ENCODE measurements at places on chromosomes 5 and 9.

DNA sequence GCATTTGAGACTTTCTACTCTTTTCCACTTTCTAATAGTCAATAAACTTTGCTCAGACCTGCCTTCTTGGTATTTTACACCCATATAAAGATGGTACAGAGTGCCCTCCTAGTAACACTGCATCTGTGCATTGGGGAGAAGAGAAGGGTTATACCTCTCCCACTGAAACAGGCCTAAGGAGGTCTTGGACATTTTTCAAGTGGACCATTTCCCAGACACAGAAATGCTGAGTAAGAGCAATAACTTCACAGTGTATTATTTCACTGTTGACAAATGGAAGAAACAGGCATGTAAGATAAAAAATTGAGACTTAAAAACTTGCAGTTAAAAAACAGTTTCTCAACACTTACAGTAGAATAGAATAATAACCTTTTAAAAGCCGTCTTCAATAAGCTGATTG, 1224.0 kb upstream of the CDH18 start:
- DNase-seq = no peak

GRCh38 chr9:106333481-106333880, 529.5 kb upstream of the ZNF462 start:
- no peak for DNase-seq

DNA sequence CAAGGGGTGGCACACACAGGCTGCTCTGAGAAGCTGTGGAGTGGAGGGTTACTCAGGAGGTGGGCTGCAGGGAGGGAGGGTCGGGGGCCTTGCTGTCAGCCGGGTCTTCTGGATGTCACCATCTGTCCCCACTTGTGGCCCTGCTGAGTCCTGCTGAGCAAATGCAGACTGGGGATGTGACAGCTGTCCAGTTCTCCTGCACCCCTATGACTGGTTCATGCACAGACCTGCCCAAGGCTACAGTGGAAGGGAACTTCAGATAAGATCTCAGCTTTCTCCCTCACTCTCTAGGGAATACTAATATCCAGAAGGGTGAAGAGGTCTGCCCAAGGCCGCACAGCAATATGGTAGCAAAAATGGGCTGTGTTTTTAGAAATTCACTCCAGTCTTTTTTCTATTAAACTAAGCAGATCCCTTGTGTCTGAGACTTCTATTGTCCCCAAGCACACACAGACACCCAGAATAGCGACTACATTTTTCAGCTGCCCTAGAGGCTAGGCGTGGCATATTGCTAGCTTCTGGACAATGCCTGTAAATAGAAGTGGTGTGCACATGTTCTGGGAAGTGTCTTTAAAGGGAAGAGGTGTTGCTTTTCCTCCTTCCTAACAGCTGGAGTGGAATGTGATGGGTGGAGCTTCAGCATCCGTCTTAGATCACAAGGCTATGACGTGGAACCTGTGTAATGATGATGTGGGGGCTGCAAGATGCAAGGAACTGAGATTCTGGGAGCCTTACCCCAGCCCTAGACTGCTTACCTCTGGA, 51.1 kb upstream of the TBC1D2 start:
- DNase-seq = no peak

DNA sequence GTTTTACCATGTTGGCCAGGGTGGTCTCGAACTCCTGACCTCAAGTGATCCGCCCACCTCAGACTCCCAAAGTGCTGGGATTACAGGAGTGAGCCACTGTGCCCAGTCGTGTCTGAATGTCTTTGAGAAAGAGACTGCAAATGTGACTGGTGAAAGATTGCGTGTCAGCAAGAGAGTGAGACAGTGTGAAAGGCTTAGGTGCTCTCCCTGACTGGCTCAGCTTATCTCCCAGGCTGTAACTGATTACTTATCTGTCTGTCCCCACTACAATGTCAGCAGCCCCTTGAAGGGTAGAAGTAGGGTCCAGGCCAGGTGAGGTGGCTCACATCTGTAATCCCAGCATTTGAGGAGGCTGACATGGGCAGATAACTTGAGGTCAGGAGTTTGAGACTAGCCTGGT, 3.4 kb upstream of the FGFR4 start:
- DNase-seq = no peak

GRCh38 chr5:97115932-97116331, 26.5 kb downstream of the LIX1 start:
- no peak for DNase-seq

DNA sequence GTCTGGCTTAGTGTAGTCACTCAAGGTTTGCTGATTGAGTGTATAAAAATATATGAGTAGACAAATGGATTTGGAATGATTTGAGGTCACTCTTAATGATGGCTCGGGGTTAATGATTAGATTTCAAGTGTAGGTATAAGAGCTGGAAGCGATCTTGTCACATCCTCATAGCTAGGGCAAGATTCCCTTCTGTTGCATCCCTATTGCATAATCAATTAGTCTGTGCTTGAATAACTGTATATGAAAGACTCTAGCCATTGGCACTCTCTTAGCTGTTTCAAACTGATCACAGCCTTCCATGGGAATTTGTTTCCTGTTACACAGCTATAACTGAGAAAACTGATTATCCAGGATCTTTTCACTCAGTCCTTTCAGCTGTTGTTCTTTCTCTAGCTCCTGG, 811.6 kb downstream of the TLE4 start:
- no peak for DNase-seq

GRCh38 chr9:28853477-28853876, 1280.2 kb upstream of the C9orf72 start:
- no peak for DNase-seq

DNA sequence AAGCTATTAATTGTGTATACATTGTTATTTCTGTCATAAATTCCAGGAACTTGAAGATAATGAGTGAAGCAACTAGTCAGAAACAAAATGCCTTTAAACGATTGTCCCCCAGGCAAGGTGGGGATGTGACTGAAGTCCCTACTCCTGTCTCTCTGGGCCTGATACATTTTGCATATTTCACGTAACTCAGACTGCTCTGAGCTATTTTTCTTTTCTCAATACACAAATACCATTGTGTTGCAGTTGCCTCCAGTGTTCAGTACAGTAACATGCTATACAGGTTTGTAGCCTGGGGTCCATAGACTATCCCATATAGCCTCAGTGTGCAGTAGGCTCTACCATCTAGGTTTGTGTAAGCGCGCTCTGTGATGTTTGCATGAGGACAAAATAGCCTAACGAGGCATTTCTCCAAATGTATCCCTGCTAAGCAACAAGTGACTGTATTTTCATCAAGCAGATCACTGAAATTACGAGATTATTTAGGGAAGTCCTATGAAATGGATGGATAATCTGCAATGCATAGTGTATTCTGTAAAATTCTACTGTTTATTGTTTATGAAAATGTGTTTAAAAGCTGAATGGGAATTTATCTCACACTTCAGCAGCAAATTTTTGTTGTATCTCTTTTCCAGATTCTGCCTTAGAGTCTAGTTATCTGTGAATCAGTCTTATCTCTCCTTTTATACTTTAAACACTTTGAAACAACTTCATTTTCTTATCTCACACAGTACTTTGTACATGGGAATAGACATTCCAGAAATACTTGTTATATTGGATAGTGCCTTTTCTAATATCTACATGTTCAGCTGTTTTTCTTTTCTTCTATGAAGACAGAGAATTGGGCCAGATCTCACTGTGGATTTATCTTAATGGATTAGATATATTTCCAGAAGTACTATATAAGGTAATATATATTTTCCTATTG, 150.5 kb downstream of the CD180 start:
- DNase-seq = no peak

GRCh38 chr9:91800473-91801030, 149.5 kb downstream of the ROR2 start:
- DNase-seq = no peak

- DNase-seq = no peak
Measured at GRCh38 chr9:114720086-114720676, 38.2 kb upstream of the TEX48 start.

GRCh38 chr9:113990975-113991471, 87.1 kb downstream of the AMBP start:
- no peak for DNase-seq

GRCh38 chr5:78720997-78721396, 72.4 kb upstream of the LHFPL2 start:
- no peak for DNase-seq

DNA sequence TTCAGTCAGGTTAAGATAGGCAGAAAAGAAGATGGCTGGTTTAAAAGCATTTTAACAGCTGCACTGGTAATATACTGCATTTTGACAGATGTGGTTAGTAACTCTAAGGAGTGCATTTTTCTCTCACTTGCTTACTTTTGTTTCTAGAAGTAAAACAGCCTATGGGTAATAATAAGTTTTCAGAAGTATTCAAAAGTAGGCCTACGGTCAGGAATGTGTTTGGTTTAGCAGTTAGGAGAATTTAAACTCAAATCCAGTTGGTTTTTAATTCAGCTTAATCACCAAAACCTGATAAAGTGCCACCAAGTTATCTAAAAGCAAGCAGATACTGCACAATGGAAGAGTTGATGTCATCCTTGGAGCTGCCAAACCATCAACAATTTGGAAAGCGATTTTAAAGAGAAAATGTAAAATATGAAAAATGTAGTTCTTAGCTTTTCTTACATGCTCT, 160.3 kb downstream of the ARSB start:
- no peak for DNase-seq

DNA sequence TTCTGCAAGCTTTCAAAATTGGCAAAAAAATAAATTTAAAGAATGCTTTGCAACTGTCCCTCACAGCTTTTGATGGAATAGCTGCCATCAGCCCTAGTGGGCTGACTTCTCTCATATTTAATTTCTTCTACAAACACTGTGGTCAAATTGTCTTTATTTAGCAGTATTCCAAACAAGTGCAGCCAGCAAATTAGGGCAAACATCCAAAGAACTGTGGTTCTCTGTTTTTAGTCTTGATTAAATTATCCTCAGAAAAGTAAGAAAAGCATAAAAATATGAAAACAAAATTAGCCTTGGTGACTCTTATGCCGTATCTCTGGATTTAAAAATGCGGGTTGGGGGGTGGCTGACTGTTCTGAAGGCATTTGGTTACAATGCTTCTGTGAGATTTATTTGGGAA, 95.8 kb upstream of the RETREG1 start:
- DNase-seq = no peak

GRCh38 chr5:80399526-80400239, 8.2 kb upstream of the ZFYVE16 start:
- DNase-seq = no peak

DNA sequence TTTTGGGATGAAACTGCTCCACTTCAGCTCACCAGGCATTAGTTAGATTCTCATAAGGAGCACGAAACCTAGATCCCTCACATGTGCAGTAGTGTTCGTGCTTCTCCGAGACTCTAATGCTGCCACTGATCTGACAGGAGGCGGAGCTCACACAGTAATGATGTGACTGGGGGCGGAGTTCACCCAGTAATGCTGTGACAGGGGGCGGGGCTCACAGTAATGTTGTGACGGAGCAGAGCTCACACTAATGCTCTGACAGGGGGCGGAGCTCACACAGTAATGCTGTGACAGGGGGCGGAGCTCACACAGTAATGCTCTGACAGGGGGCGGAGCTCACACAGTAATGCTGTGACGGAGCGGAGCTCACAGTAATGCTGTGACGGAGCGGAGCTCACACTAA, 27.1 kb upstream of the LRRC14B start:
- no peak for DNase-seq

- DNase-seq = no peak
Measured at GRCh38 chr9:76321195-76321828, 72.9 kb downstream of the RFK start.

- no peak for DNase-seq
Measured at GRCh38 chr5:89043676-89044075, 160.7 kb upstream of the MEF2C start.

DNA sequence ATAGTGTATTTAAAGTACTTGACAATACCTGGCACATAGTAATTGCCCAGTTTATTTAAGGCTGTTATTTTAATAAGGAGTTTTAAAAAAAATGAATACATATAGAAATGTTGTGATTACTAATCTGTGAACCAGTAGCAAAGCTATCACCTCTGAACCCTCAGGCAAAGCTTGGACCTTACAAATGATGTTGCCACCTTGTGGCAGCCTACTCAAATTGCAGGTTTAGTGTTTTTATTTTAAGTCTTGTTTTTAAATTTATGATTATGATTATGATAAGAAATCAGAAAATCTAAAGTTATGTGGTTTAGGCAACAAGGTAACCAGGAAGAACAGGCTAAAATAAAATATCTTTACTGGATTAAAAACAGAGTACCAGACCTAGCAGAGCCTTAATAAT, 35.8 kb downstream of the PPARGC1B start:
- no peak for DNase-seq

- no peak for DNase-seq
Measured at GRCh38 chr5:153891394-153891793, 147.3 kb downstream of the FAM114A2 start.

- DNase-seq = no peak
Measured at GRCh38 chr5:91123291-91123690, 259.8 kb downstream of the ARRDC3 start.

DNA sequence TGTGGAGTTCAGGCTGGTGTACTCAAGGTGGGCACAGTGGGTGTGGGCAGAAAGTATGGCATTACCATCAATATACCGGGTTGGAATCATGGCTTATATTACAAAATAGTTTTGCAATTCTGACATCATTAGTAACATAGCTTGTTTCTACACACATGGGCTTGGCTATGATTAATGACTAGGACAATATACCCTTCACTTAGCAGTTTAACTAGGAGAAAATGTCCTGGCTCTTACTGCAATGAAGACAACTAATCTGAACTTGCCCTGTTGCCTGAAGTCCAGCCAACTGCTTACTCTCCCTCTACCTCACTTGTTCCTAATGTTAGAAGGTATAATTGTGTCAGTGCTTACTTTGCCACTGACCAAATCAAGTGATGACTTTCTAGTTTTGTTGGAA, 612.5 kb downstream of the EFNA5 start:
- no peak for DNase-seq

Measured in activated CD8-positive, alpha-beta memory T cell treated with anti-CD3 and anti-CD28 coated beads for 1 hour (primary cell).